Myocyte (in vitro differentiated cells): ENCODE measurements at places on chromosomes 13 and 19. TPM values are rescaled to one million over a fixed set of nuclear protein-coding genes. Genes with fewer than 3 reads are reported as not detected.

GRCh38 chr13:113155982-113156655, 2.3 kb upstream of the PROZ start:
- DNase-seq: no peak

DNA sequence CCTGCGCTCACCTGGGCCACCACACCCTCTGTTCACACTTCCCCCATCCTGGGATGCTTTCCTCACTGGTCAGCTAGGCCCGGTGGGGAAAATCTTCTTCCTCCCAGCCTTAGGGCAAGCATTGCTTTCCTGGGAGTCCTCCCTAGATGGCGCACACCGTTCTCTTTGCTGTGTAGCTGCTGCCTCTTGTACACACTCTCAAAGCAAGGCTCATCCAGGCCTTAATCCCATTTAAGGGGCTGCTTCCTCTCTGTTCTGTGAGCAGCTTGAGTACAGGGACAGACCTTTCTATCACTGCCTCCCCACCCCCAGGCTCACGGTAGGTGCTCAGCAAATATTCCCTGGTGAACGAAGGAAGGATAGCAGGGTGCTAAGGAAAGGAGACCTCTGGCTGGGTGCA, 11.1 kb downstream of the SLC7A10 start:
- no peak for DNase-seq

DNA sequence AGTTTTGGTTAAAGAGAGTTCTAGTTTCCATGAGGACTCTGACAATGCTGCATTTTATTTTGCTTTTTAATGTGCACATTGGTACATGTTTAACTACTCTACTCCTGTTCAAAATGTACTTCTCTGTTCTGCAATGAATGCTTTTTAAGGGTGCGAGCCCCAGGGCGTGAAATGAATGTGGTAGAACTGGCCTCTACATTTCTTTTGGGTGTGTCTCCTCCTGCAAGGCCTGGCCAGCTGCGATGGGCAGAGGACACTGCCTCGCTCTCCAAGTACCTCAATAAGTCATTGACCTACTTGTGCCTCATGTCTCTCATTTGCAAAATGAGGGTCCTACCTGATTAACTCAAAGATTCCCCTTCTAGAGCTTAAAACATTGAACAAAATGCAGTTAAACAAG, 6.7 kb downstream of the RGS9BP start:
- DNase-seq: no peak

- no peak for DNase-seq
These were observed 3.8 kb upstream of the CCDC124 start for GRCh38 chr19:17929056-17929455.

DNA sequence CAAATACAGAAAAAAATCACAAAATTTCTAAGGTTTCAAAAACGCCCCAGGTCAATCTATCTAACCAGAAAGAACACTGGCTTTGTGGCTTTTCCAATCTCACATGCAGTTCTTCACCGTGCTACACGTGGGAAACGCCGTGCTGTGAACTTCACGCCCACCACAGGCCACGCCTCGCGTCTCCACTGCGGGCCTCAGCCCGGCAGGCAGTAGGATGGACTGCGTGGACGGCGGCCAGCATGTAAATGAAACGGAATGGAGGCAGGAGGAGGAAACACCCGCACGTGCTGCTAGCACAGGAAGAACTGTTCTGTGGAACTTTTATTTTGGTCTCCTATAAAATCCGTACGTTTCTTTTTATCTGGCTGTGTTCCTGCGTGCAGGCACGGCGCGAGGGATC, 23.8 kb downstream of the ZNF787 start:
- DNase-seq: no peak

DNA sequence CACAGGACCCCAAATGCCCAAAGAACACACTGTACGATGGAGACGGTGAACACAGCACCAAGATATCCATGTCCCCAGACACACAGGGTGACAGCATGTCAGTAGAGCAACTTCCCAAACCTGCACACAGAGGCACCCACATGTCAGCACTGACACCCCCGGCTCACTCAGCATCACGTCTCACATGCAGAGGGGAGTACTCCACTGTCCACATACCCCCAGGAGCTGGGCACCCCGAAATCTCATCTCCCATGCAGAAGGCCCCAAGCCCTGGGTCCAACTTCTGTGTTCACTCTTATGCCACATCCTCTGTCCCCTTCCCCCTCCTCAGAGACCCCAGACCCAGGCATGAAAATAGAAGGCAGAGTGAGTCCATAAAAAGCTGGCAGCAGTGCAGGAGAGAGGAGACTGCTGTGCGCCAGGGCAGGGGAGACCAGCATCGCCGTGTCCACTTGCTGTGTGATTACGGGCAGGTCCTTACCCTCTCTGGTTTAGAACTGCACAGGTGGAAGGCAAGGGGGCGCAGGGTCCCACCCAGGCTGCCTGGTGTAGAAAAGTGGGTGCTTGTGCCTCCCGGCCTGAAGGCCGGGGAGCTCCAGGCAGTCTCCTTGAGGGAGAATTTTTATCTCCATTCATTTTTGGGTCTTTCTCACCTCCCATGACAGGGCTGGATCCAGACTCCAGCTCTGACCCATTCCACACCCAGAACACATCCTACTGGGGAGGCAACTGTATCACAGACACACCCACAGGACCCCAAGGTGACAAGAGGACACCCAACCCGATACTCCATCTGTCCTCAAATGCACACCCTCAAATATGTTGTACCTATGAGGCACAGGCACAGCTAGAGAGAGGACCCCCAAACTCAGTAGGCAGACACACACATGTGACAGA, 17.0 kb downstream of the ERFL start:
- no peak for DNase-seq

DNA sequence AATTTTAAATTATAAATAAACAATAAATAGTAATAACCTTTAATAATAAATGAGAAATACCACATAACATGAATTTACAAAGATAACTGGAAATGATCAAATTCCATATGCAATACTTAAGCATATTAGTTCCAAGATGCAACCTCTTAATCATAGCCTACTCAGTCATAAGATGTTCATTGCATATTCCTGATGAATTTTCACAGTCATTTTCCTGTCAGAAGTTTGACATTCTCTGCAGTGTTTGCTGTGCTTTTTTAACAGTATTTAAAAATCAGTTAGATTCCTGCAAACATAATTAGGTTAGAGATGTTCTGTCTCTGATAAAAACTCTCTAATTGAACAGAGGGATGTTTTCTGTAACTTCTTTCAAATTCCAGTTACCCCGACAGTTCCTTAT, 28.6 kb upstream of the HTR2A start:
- DNase-seq: no peak

- DNase-seq: no peak
These were observed 2591.7 kb upstream of the PCDH20 start for GRCh38 chr13:64007339-64007738.

DNA sequence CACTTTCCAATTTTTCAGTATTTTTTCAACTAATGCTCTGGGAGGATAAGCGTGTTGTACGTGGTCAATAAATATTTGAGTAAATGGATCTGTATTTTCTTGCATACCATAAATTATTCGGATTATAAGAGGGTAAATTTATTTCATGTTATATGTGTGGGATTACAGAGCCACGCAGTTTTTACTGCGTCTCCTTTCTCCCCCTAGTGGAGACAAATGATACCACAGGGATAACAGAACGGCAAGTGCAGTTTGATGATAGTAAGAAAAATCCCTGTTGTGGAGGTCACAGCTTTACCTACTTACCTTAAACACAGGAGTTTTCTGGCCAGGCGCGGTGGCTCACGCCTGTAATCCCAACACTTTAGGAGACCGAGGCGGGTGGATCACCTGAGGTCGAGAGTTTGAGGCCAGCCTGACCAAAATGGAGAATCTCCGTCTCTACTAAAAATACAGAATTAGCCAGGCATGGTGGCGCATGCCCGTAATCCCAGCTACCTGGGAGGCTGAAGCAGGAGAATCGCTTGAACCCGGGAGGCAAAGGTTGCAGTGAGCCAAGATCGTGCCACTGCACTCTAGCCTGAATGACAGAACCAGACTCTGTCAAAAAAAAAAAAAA, 16.8 kb downstream of the MBD3L2B start:
- DNase-seq: peak; percentile 29

DNA sequence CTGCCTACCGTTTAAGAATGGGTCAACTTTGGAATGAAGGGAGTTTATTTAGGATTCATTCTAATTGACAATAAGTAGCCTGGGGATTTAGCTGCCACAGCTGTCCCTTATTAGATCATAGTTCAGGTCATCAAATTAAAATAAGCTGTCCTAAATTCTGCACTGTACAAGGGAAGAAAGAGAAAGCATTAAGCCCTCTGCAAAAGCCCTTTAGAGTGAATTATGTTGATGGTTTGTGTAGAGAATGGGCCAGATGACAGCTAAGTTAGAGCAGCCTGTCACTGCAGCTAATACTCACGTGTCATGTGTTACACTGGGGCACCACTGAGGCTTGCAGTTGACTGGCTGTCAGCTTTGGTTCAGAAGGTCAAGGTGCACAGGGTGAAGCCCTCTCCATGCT, 737.1 kb upstream of the SLC10A2 start:
- no peak for DNase-seq

GRCh38 chr19:39212375-39212742, 8.3 kb upstream of the SYCN start:
- DNase-seq: no peak

GRCh38 chr13:110232756-110233155, 74.2 kb downstream of the COL4A1 start:
- no peak for DNase-seq

- DNase-seq: peak; percentile 98
These were observed 10.9 kb downstream of the APOC1 start for GRCh38 chr19:44925114-44925891.

- no peak for DNase-seq
These were observed 183.5 kb downstream of the UQCRFS1 start for GRCh38 chr19:29029268-29029958.

GRCh38 chr19:7734220-7735203, 2.6 kb upstream of the CLEC4G start:
- DNase-seq: no peak

- no peak for DNase-seq
These were observed 61.8 kb downstream of the RXFP2 start for GRCh38 chr13:31801088-31801487.

GRCh38 chr13:48859272-48860105, 116.2 kb upstream of the FNDC3A start:
- no peak for DNase-seq

DNA sequence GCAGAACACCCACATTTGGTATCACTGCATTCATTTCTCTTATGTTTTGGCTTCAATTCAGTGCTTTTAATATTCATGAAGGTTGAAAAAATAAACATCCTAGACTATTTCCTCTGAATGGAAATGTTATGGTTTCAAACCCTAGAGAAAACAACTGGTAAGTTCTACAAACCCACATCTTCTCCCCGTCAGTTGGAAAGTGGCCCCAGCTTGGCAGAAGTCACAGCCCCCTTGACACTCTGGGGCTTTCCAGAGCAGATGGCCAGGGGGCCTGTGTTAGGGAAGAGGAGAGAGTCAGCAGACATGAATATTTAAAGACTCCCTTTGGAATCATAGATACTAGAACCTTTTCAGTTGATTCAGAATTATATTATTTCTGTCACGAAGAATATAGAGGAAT, 123.9 kb downstream of the SHISA2 start:
- peak; percentile 60 for DNase-seq

DNA sequence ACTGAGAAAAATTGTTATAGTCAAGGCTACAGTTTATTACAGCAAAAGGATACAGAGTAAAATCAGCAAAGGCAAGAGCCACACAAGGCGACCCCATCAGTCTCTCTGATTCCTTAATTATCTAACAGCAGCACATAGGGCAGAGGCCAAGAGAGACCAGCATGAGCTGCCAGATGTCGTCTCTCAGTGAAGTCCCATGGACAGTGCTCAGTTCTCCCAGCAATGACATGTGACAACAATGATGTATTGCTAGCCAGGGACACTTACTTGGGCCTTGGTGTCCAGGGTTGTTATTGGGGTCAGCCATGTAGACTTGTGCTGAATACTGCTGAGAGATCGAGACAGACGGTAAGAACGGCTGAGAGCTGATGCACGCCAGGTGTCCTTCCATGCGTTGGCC, 22.3 kb downstream of the ZSWIM9 start:
- no peak for DNase-seq

GRCh38 chr13:65656740-65657329, 1573.3 kb downstream of the PCDH9 start:
- DNase-seq: peak; percentile 33

DNA sequence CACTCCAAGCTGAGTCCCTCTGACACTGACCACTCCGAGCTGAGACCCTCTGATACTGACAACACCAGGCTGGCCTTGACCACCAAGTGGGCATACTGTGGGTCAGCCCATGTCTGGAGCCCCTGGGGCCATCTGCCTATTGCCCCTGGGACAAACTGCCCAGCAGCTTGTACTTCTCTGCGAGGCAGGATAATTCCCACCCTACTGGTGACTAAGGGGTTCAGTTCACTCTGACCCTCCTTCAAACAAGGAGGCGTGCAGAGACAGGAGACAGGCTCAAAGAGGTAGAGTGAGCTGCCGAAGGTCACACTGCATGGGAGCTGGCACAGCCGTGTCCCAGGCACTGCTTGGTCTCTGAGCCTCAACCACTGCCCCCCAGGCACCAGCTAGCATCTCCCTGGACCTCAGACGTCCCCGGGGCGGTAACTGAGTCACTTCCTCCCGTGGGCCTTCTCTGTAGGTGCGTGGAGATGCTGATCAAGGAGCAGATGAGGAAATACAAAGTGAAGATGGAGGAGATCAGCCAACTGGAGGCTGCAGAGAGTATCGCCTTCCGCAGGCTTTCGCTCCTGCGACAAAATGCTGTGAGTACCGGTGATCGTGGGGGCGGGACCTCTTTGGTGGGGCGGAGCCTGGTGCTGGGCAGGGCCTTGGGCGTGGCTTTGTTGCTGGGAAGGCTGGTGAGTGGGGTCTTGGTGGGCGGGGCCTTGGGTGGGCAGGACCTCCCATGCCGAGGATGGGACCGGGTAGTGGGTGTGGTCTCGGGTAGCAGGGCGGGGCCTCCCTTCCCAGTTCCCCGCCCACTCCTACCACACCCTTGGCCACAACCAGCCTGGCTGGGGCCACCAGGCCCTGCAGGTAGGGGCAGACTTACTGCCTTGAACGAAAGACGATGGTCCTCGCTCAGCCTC, 5.8 kb upstream of the USE1 start:
- no peak for DNase-seq

- no peak for DNase-seq
These were observed 38.1 kb upstream of the POSTN start for GRCh38 chr13:37636701-37637100.

GRCh38 chr19:18392417-18392816, 5.0 kb downstream of the LRRC25 start:
- no peak for DNase-seq

- DNase-seq: peak; percentile 39
These were observed 675.3 kb upstream of the SGCG start for GRCh38 chr13:22505489-22505888.

The GSX1 gene
- not detected in 2 replicates for total RNA-seq

The ATXN8OS gene
- not detected in 2 replicates for total RNA-seq

The CPB2 gene
- total RNA-seq: not detected in 2 replicates

The SH2D3A gene
- not detected in 2 replicates for total RNA-seq

The SPIB gene
- 0.73 and 2.4 TPM in 2 replicates for total RNA-seq

The ZNF865 gene
- 2.9 and 3.5 TPM in 2 replicates for total RNA-seq

The CYP4F2 gene
- not detected in 2 replicates for total RNA-seq

The IRS2 gene
- total RNA-seq: 5.7 and 6.1 TPM in 2 replicates

The KLK5 gene
- not detected in 2 replicates for total RNA-seq
